ENCODE measurements at places on chromosomes 2 and 18.

DNA sequence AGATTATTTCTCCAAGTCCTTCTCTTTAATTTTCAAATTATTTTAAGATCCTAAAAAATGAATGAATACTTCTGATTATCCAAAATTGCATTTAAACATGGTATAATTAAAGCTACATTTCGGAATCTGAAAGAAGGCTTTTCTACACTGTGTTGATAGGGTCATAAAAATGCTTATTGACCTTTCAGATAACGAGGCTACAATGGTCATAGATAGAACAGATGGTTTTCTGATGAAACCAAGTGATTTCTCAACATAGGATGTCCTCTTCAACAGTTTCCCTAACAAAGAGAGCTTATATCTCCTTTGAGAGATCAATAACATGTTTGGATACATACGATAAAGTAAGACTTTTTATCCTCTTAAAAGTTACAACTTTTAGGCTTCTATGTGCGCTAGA, 201.1 kb downstream of the PTH2R start:
- no peaks in the 10 kb centered on the region for H3K36me3 ChIP-seq
- H3K4me1 ChIP-seq = no peaks in the 10 kb centered on the region
- no peak overlapping the region for H3K27ac ChIP-seq
- no peak overlapping the region for H3K4me3 ChIP-seq
- DNase-seq = no peak

DNA sequence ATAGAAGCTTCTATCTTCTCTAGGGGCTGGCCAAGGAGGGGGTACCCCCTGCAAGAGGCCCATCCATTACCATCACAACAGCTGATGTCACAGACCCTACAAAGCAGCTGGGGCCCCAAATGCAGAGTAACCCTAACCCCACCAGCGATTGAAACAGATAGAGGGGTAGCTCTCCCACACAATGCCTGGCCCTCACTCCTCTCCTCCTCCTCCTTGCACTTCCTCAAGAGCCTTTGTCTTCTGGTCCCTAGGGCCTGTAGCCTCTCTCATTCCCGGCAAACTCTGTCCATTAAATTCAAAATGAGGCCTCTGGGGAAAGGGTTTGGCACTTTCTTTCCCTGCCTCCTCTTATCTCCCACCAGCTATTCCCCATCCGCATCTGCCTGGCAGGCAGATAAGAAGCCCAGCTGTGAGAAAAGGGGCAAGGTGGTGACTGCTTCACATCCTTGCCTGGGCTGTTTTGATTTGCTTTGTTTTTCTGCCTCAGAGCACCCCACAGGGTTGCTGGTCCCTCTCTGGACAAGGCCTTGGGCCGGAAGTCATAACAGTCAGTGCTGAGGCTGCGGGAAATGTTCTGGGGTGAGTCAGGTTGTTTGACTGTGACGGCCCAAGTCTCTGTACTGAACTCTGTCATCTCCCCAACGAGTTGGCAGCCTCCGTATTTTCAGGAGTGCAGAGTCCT, 26.1 kb upstream of the CYP26B1 start:
- no peaks in the 10 kb centered on the region for H3K36me3 ChIP-seq
- peaks cover 17% of the 10 kb centered on the region for H3K4me1 ChIP-seq
- no peak overlapping the region for H3K27ac ChIP-seq

- 0 out of 2 replicates have a peak, but pooled peaks cover 4% of the 10 kb centered on the region for H3K4me1 ChIP-seq
- H3K36me3 ChIP-seq = no peaks in the 10 kb centered on the region
- H3K27me3 ChIP-seq = no peaks in the 10 kb centered on the region
- H3K27ac ChIP-seq = no peak overlapping the region
- H3K4me3 ChIP-seq = no peak overlapping the region
- no peak for DNase-seq
These were observed 18.7 kb downstream of the EML4 start for GRCh38 chr2:42187886-42188285.

- no peak for DNase-seq
- H3K27me3 ChIP-seq = no peaks in the 10 kb centered on the region
- no peaks in the 10 kb centered on the region for H3K36me3 ChIP-seq
- H3K4me1 ChIP-seq = no peaks in the 10 kb centered on the region
These were observed 89.5 kb downstream of the VAPA start for GRCh38 chr18:10003281-10003680.

DNA sequence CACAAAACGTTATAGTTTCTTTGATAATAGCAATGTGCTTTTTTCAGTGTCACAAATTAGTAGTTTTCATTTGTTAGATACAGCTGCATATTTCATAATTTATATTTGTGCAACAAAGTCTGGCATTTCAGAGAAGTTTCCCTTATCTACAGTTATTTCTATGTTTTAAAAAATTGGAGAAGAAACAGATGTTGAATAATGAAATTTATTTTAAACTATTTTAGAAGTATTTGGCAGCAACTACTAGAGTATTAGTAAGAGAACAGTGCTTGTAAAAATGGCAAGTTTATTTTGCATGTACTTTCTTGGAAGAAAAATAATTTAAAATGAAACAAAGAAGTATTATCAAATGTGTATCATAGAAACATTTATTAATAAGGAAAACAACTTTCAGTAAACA, 68.6 kb upstream of the COL5A2 start:
- H3K4me3 ChIP-seq = no peak overlapping the region
- H3K4me1 ChIP-seq = no peaks in the 10 kb centered on the region
- no peaks in the 10 kb centered on the region for H3K27me3 ChIP-seq
- DNase-seq = no peak
- no peaks in the 10 kb centered on the region for H3K36me3 ChIP-seq

- no peak overlapping the region for H3K27ac ChIP-seq
- no peaks in the 10 kb centered on the region for H3K4me1 ChIP-seq
- H3K36me3 ChIP-seq = no peaks in the 10 kb centered on the region
- peak; percentile 69 for DNase-seq
- H3K4me3 ChIP-seq = no peak overlapping the region
These were observed 38.9 kb downstream of the CTAGE1 start for GRCh38 chr18:22378672-22379282.

DNA sequence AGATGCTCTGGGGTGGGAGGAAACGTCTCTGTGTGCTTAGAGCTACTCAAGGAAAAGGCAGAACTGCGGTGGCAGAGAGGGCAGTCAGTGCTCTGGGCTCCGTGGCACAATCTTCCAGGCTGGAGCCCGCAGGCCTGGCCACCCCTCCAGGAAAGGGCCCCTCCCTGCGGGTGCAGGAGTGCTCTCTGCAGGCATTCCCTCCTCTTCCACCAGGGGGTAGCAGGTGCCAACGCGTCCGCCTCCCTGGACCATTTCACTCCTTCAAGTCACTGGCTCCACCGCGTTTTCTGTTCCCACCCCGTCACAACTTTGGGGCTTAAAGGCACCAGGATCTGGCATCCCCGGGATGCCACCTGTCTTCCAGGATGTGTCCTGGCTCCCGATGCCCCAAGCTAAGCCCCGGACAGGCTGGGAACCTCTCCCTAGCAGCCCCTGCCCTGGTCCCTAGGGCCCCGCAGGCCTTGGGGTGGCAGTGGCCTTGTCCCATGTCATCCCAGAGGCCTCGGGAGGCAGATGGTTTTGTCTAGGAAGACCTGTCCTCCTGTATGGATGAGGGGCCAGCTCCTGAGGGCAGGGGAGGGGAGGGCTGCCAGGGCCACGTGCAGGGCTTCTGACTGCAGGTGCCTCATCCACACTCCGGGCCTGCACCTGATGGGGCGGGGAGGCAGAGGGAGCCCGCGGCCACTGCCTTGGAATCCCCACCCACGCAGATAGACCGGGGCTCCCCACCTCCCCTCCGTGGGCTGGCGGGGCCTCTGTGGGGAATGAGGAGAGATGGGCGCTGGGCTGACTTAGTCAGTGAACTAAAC, 26.4 kb downstream of the KCNIP3 start:
- H3K36me3 ChIP-seq = no peaks in the 10 kb centered on the region
- no peaks in the 10 kb centered on the region for H3K27me3 ChIP-seq
- DNase-seq = peak; percentile 88

DNA sequence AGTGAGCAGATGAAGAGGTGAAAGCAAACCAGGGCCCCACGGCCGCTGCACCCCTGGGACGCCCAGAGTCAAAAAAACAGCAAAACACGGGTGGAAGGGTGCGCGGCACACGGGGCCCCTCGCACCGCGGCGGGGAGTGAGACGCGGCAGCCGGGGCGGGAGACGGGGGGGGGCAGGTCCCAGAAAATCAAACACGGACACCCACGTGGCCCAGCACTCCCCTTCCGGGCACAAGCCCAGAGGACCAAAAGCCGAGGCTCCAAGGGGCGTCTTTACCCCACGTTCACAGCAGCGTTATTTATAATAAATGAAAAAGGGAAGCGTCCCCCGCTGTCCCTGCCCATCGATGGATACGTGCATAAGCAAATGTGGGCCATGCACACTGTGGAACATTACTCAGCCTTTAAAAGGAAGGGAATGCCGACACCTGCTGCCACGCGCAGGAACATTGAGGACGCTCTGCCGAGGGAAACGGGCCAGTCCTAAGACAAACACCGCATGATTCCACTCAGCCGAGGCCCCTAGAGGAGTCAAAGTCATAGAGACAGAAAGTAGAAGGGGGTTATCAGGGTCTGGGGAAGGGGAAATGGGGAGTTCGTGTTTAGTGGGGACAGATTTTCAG, 677 bp upstream of the COPS9 start:
- peaks cover 16% of the 10 kb centered on the region for H3K4me1 ChIP-seq
- no peak overlapping the region for H3K27ac ChIP-seq
- H3K27me3 ChIP-seq = no peaks in the 10 kb centered on the region
- DNase-seq = no peak
- peaks cover 17% of the 10 kb centered on the region for H3K36me3 ChIP-seq

- H3K36me3 ChIP-seq = no peaks in the 10 kb centered on the region
- peak; percentile 67 for DNase-seq
- no peak overlapping the region for H3K4me3 ChIP-seq
- H3K27ac ChIP-seq = no peak overlapping the region
These were observed 155.9 kb downstream of the LAMA3 start for GRCh38 chr18:23844991-23845680.

DNA sequence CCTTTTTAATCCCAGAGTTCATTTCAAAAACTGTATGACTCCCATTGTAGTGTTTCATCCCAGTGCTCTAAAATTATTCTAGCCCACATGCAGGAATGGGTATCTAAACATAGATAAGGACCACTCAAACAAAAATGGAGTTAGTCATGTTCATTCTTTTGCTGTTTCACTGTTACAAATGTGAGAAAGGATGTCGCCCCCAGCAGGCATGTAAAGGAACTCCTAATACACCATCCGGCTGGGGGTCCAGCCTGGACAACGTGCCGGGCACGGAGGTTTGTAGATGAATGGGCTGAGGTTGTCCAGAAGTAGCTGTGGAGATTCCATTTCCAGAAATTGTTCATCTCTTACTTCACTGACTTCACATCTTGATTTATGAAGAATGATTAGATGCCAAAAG, 101.9 kb upstream of the RAB12 start:
- no peak overlapping the region for H3K4me3 ChIP-seq
- no peaks in the 10 kb centered on the region for H3K27me3 ChIP-seq
- H3K4me1 ChIP-seq = no peaks in the 10 kb centered on the region
- no peak overlapping the region for H3K27ac ChIP-seq
- H3K36me3 ChIP-seq = no peaks in the 10 kb centered on the region

- peak; percentile 67 for DNase-seq
- no peak overlapping the region for H3K27ac ChIP-seq
- H3K4me3 ChIP-seq = no peak overlapping the region
- H3K27me3 ChIP-seq = no peaks in the 10 kb centered on the region
- peaks cover 8% of the 10 kb centered on the region for H3K36me3 ChIP-seq
These were observed 448.9 kb downstream of the NBAS start for GRCh38 chr2:15112216-15112615.

- H3K27ac ChIP-seq = no peak overlapping the region
- H3K4me3 ChIP-seq = no peak overlapping the region
- H3K4me1 ChIP-seq = 0 out of 2 replicates have a peak, but pooled peaks cover 7% of the 10 kb centered on the region
- no peaks in the 10 kb centered on the region for H3K36me3 ChIP-seq
- H3K27me3 ChIP-seq = no peaks in the 10 kb centered on the region
These were observed 323.5 kb downstream of the AFF3 start for GRCh38 chr2:99818842-99819241.

DNA sequence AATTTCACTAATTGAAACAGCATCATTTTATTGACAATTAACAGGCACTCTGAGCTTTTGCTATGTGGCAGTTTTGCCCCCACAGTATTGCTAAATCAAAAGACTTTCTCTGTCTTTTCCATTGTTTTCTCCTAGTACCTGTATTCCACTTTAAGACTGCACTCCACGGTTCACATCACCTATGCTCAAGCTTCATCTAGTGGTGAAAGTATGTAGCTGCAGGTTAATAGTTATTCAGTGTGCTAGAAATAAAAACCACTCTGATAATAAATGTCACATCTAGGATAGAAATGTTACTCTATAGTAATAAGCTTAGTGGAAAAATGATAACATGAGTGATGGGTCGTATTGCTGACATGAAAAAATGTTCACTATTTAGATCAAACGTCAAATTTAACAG, 24.6 kb downstream of the ARL6IP6 start:
- H3K4me1 ChIP-seq = no peaks in the 10 kb centered on the region
- H3K4me3 ChIP-seq = no peak overlapping the region
- no peaks in the 10 kb centered on the region for H3K27me3 ChIP-seq
- H3K36me3 ChIP-seq = no peaks in the 10 kb centered on the region
- H3K27ac ChIP-seq = no peak overlapping the region
- DNase-seq = peak; percentile 43

DNA sequence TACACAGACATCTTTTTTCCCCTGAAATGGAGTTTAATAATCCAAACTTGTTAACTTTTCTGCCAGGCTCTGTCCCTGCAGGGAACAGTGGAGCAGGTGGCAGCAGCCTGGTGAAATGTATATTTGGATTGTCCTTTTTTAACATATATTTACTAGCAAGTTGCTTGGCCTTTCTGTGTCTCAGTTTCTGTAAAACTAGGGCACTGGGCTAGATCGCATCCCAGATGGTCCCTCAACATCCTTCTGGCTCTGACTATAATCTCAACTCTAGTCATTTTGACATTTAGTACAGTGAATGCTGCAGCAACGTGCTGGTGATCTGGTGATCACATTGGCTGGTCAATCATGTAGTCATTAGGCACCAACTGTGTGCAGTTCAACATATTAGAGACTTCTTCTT, 80.4 kb downstream of the LBH start:
- H3K27ac ChIP-seq = no peak overlapping the region
- H3K4me3 ChIP-seq = no peak overlapping the region
- DNase-seq = no peak
- no peaks in the 10 kb centered on the region for H3K4me1 ChIP-seq

DNA sequence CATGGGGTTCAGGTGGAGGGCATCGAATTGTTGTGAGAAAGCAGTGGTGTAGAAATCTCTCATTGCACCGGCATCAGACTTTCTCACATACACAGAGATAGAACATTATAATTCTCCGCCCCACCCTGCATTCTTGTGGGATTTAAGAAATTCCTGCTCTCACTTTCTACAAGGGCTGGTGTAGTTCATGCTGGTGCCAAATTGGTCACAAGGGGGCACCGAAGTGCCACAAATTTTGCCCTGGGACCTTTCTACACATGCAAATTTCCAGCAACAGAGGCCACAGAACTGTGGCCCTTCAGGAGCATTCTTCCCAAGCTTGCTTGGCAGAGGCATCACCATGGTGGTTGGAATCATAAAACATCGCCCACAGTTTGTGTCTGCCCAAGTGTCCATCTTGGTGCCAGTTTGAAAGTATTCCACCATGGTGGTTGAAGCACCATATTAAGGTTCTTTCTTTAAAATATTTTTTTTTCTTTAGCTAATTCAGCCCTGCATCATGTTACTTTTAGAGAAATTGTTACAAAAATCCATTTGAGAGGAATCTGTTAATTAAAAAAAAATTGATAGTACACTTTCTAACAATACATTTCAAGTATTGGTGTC, 521.2 kb upstream of the FANCL start:
- no peak overlapping the region for H3K4me3 ChIP-seq
- no peaks in the 10 kb centered on the region for H3K36me3 ChIP-seq
- H3K27ac ChIP-seq = no peak overlapping the region
- no peaks in the 10 kb centered on the region for H3K27me3 ChIP-seq
- DNase-seq = peak; percentile 90

GRCh38 chr2:61356958-61357350, 113.9 kb downstream of the USP34 start:
- no peak overlapping the region for H3K4me3 ChIP-seq
- no peaks in the 10 kb centered on the region for H3K36me3 ChIP-seq
- DNase-seq = no peak
- peaks cover 12% of the 10 kb centered on the region for H3K4me1 ChIP-seq

Data from GM23338 (cell line).